Stimulated activated CD8-positive, alpha-beta memory T cell treated with anti-CD3 and anti-CD28 coated beads, Interleukin-4, amount 100 ng/mL, for 1 hour (primary cell): ENCODE measurements at places on chromosomes 11 and 22.

GRCh38 chr11:76677458-76677765 lies 6.9 kb upstream of the LRRC32 start:
- no peak for DNase-seq

GRCh38 chr11:44944181-44944852 lies 6.4 kb downstream of the TP53I11 start:
- no peak for DNase-seq

GRCh38 chr11:28117712-28118111 lies 9.5 kb downstream of the METTL15 start:
- DNase-seq, result no peak

GRCh38 chr11:22342211-22343031 lies 4.2 kb downstream of the SLC17A6 start:
- no peak for DNase-seq

DNA sequence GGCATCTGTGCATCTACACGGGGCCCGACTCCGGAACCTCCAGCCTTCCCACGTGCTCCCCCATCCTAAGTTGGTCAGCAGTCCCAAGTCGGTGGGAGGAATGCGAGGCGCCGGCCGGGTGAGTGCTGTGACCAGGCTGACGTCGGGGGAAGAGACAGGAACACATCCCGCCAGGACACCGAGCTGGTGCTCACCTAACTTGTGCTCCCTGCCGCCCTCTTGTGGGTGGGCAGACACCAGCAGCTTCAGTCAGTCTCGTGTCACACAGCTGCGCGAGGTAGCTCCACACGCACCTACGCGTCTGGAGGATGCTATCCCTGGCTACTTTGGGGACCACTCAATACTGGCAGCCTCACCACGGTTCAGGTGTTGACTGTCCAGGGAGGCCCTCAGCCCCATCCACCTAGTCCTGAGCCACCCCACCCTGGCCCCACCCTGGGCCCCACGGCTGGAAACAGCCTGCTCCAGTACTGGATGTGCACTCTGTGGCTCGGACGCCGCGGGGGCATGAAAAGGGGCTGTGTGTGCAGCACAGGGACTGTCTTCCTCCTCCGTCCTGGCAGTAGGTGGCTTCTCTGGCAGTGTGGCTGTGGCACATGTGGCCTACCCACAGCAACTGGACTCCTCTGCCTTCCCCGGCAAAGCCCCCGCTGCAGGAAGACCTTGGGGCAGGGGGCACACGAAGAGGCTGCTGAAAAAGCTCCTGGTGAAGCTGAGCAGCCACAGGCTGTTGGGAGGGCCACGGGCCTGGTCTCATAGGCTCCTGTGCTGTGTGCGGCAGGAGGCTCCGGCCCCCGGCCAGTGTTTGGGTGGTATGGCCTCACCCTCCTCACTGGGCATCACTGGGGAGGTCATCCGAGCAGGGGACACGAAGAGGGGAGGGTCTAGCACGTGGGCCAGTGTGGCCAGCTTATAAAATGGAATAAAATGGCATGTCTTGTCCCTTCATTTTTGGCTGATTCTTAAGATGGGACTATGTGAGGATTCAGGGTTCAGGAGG lies 11.2 kb upstream of the BID start:
- DNase-seq, result no peak

DNA sequence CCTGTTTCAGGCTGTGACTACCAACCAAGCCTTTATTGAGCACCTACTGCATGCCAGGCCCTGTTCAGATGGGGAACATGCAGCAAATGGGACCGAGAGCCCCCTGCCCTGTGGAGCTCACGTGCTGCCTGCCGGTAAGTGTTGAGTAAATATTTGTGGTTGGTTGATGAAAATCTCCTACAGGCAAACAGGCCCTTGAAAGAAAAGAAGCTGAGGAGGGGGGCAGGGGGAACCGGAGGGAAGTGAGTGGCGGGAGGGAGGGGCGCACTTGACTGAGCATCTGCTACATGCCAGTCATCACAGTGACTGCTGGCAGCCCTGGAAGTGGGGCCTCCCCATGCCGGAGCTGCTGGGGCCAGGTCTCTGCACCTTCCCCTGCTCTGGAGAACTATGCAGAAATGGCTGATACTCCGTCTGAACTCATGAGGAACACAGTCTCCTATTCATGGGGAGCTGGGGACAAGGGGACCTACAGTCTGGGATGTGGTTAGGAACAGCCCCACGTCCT lies 34.2 kb downstream of the MACROD1 start:
- DNase-seq, result no peak

- no peak for DNase-seq
Measured at GRCh38 chr11:96235751-96236150, 107.2 kb downstream of the MAML2 start.

- no peak for DNase-seq
Measured at GRCh38 chr11:35274909-35275785, 136.2 kb downstream of the CD44 start.

GRCh38 chr11:128598506-128599150 lies 11.3 kb upstream of the ETS1 start:
- no peak for DNase-seq

DNA sequence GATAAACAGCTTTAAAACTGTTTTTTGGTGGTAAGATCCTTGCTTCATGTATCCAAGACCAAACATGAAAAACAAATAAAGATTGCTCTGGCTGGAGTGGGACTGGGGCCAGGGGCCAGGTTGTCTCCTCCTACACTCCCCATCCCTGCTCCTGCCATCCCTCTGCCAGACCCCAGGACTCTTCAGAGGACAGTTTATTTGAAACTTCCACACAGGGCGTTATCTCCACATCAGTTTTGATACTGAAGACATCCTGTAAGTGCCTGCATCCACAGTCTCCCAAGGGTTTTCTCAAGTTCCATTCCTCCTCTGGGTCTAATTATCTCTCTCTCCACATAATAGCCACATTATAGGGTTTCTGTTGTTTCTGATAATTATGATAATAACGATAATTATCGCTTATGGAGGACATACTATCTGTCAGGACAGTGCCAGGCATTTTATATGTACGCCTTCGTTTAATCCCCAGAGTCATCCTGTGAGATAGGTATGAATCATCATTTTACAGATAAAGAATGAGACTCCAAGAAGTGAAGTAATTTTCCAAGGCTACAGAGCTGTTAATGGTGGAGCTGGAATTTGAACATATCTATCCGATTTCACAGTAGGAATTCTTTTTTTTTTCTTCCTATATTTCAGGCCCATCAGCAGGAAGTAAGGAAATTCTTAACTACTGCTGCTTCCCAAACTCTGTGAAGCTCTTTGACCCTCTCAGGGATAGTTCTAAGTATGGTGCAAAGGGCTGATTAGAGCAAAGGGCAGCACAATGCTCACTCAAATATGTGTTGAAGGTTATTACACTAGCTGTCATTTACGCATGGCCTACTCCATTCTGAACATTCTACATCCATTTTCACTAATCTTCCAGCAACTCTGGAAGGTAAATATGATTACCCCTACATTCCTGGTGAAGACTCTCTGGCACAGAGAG lies 488.0 kb upstream of the CCDC90B start:
- DNase-seq, result no peak

- DNase-seq, result no peak
Measured at GRCh38 chr11:104191124-104191523, 27.2 kb upstream of the PDGFD start.

DNA sequence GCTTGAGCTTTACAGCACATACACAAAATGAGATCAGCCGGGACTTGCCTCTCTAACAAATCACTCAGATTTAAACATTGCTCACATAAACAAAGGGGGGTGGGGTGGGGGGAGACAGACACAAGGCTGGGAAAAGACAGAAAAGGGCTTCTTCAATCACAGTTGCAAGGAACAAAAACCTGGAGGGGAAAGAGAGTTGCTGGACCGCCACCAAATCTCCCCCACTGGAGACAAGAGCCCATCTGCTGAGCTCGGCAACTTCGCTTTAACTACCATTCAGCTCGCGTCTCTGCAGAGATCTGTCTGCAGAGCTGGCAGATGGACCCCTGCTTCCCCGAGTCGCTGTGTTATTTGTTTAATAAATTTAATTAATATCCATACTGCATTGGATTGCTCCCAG lies 165.0 kb downstream of the RCN1 start:
- DNase-seq, result no peak

- DNase-seq, result no peak
Measured at GRCh38 chr11:289712-290620, 1.0 kb downstream of the PGGHG start.

- DNase-seq, result no peak
Measured at GRCh38 chr11:77249427-77249826, 52.1 kb downstream of the GDPD4 start.

DNA sequence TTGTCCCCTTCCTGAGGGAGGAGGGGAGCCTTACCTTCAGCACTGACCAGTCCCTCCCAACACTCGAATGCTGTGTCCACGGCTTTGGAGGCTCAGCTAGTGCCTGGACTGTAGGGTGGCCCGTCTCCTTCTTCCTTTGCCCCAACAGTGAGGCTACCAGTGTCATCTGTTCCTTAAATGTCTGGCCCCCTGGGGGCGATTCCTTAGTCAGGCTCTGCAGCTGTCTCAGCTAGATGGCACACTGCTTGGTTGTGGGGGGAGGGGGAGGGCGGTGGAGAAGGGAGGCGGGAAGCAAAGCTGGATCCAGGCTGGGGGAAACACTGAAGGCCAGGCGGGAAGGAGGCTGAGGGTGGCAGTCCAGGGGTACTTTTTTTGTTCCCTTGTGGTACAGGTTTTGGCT lies at the start of gene IGSF22:
TSS of gene IGSF22 (minus strand) at position 149 of the 400 bp plus-strand sequence. CDS start 1,952 bp downstream, outside the sequence.
- no peak for DNase-seq

DNA sequence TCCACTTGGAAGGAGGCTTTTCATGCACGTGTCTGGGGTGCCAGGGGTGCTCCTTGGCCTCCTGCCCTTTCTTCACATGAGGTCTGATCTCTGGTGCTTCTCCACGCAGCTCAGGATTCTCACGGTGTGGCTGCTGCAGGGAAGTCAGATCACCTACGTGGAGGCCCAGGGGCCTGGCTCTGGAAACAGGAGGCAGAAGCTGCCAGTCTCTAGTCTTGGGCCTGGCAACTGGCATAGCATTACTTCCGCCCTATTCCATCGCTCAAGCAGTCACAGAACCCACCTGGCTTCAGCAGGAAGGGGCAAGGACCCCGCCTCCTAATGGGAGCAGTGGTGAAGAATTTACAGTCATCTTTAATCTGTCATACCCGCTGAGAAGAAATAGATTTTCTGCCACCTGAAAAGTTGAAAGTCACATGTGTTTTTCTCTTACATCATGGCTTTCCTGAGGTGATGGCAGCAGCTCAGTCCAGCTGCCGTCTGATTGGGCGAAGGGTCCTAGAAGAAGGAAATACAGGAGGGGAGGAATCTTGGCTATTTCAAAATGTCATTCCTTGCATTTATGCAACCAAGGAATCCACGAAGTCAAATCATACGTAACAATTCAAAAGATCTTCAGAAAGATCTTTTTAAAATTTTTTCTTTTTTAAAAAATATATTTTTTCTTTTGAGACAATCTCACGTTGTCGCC lies 50.1 kb upstream of the DKK3 start:
- no peak for DNase-seq

- DNase-seq, result no peak
Measured at GRCh38 chr11:29019960-29020683, 911.9 kb downstream of the METTL15 start.

- DNase-seq, result no peak
Measured at GRCh38 chr11:62705413-62705812, 1.8 kb downstream of the BSCL2 start.

- no peak for DNase-seq
Measured at GRCh38 chr22:31814942-31815341, 61.1 kb downstream of the DEPDC5 start.

- DNase-seq, result no peak
Measured at GRCh38 chr22:42932857-42933484, 75.9 kb upstream of the ARFGAP3 start.

DNA sequence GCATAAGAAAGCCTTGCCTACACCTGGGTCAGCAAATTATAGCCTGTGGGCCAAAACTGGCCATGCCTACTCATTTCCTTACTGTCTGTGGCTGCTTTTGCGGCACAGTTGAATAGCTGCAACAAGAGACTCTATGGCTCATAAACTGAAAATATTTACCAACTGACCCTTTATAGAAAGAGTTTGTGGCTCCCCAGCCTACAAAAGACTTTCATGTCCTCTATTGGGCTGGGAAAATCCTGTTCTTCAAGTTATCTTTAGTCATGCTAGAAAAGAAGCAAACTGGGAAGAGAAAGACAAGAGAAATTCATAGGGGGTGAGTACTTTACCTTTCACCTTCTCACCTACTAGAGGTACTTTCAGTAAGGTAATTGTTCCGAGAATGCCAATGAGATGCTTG lies 175.1 kb downstream of the SWAP70 start:
- DNase-seq, result no peak

- no peak for DNase-seq
Measured at GRCh38 chr11:5983443-5983842, 3.3 kb downstream of the OR52L1 start.

GRCh38 chr11:2989551-2989950 lies 2.6 kb downstream of the NAP1L4 start:
- no peak for DNase-seq

GRCh38 chr22:47123827-47124442 lies 361.5 kb downstream of the TBC1D22A start:
- no peak for DNase-seq

DNA sequence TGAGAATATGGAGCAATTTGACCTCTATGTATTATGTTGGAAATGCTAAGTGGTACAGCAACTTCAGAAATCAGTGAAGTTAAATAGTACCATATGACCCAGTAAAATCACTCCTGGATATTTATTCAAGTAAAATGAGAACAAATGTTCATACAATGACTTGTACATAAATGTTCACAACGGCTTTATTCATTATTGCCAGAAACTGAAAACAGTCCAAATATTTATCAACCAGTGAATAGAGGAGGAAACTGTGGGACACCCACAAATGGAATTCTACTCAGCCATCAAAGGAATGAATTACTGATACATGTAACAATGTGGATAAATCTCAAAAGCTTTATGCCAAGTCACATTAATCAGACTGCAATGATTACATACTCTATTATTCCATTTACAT lies 416.3 kb downstream of the AASDHPPT start:
- no peak for DNase-seq

- no peak for DNase-seq
Measured at GRCh38 chr11:20308601-20309000, 54.9 kb upstream of the HTATIP2 start.

DNA sequence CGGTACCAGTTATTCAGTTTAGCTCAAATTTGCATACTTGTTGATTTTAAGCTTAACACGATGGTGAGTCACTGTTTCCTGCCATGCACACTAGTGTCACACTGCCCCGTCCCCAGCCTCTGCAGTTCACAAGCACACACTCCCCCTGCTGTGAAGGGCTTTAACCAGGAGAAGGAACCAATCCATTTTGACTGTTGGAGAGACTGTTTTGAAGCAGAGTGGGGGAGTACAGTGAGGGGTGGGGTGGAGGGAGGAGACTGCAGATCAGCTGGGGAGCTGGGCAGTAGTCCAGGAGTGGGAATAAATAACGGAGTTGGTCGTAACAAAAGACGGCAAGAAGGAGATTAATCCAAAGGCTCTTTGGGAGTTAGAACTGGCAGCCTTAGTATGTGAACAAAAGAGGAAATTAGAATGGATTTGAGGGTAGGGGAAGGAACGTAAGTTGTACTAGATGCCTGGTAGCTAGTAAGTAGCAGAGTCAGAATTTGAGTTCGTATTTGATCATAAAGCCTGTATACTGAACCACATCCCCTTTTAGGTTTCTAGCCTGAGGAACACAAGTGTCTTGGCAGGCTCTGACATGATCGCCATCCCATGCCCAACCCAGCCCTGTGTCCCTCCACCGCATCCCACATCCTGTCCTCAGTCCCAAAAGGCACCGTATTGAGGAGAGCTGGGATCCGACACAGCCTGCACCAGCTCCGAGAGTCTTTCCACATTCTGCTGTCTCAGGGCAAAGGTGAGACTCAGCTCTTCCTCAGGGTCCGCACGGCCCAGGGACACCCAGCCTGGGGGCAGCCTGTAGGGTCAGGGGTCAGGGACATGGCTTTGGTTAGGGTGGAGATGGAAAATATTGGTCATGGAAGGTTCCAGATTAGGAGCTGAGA lies 862 bp downstream of the TPP1 start:
- DNase-seq, result no peak

- DNase-seq, result no peak
Measured at GRCh38 chr11:63804259-63804658, 9.0 kb upstream of the SPINDOC start.
